Mesendoderm (in vitro differentiated cells): ENCODE measurements at places on chromosomes 6 and 20.

GRCh38 chr6:32945108-32945760 lies 4.4 kb upstream of the HLA-DMB start:
- H3K27ac ChIP-seq: no peak overlapping the region
- no peaks in the 10 kb centered on the region for H3K27me3 ChIP-seq
- H3K36me3 ChIP-seq: no peaks in the 10 kb centered on the region
- H3K4me3 ChIP-seq: no peak overlapping the region
- no peaks in the 10 kb centered on the region for H3K4me1 ChIP-seq

DNA sequence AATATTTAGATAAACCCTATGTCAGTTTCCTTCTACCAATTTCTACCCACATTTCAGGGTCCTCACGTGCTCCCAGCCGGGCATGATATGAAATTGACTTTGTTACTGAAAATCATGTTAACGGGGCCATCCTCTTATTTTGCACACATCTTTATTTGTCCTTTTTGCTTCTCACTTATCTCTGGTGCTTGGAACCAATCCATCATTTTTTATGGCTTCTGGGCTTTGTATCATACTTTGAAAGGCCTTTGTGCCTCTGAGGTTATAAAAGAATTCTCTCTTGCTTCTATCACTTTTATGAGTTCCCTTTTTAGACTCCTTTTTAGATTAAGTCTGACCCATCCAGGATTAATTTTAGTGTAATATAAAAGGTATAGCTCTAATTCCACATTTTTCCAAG lies 117.1 kb upstream of the PRND start:
- H3K4me3 ChIP-seq: no peak overlapping the region
- no peaks in the 10 kb centered on the region for H3K36me3 ChIP-seq
- no peaks in the 10 kb centered on the region for H3K27me3 ChIP-seq
- DNase-seq: no peak

GRCh38 chr20:63968928-63969760 lies 586 bp downstream of the ZNF512B start:
- peak overlapping the region; percentile 47 for H3K4me3 ChIP-seq
- no peaks in the 10 kb centered on the region for H3K4me1 ChIP-seq
- H3K27me3 ChIP-seq: no peaks in the 10 kb centered on the region
- H3K36me3 ChIP-seq: peaks cover 8% of the 10 kb centered on the region

DNA sequence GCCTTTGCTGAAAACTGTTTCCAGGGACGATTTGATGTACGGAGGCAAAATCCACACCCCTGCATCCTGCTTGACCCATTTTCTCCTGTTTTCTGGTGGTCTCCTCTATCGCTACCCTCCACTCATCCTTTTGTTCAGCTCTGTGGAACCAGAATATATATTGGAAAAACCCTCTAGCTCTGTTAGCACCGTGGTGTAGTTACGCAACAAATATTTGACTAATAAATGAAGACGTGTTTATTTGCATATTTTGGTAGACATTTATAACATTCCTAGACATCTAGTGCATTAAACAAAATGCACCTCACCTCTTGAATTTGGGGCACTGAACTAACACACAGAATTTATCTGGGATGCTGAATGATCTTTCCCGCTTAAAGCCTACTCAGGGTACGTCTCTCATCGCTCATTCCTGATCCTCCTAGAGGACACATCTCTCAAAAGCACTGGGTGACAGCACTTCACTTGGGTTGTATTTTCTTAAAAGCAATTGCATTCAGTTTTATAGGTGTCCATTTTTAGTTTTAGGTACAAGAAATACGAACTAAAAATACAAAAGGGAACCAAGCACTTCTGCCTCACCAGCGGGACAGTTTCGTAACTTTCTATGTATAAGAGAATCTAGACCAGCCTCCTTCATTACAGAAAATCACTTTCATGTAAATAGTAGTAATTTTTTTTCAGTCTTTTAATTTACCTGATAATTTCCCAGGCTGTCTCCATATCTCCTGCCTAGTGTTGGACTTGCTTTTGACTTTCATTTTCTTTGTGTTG lies 59.2 kb downstream of the SNRNP48 start:
- no peak overlapping the region for H3K4me3 ChIP-seq
- no peak overlapping the region for H3K27ac ChIP-seq

DNA sequence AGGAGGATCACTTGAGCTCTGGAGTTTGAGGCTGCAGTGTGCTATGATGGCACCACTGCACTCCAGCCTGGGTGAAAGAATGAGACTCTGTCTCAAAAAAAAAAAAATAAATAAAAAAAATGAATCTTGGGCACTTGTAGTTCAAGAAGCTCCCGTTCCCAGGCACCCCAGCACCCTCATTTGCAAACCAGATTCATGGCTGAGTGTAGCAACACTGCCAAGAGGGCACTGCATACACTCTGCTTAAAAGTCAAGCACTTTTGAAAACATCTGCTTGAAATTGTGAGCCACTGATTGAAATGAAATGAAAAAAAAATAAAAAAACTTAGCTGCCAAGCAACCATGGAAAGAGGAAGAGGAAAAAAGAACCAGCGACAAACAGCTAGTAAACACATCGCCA lies 124.7 kb upstream of the SASH1 start:
- no peak overlapping the region for H3K27ac ChIP-seq
- H3K27me3 ChIP-seq: no peaks in the 10 kb centered on the region
- H3K4me3 ChIP-seq: no peak overlapping the region
- DNase-seq: no peak
- no peaks in the 10 kb centered on the region for H3K36me3 ChIP-seq

- no peak overlapping the region for H3K27ac ChIP-seq
- H3K4me3 ChIP-seq: no peak overlapping the region
- no peaks in the 10 kb centered on the region for H3K36me3 ChIP-seq
- DNase-seq: no peak
- H3K27me3 ChIP-seq: no peaks in the 10 kb centered on the region
Measured at GRCh38 chr20:35087791-35088190, 4.8 kb downstream of the TRPC4AP start.

DNA sequence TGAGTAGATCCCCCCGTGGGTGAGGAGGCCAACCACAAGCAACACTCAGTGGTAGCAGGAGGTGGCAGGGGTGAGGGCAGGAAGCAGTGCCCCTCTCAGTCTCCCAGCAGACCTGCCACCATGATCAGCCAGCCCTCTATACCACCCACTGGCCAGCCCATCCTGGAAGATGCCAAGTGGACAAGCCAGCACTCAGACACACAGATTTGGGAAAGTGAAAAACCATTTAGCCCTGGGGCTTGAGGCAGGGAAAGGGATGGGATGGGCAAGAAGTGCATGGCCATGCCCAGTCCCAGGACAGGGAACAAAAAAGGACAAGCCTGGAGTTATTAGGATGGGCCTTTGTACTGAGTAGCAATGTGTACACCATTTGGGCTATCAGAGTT lies 76.9 kb downstream of the HFE start:
- H3K36me3 ChIP-seq: no peaks in the 10 kb centered on the region
- DNase-seq: no peak
- no peak overlapping the region for H3K27ac ChIP-seq
- peaks cover 2% of the 10 kb centered on the region for H3K4me1 ChIP-seq
- H3K4me3 ChIP-seq: no peak overlapping the region

DNA sequence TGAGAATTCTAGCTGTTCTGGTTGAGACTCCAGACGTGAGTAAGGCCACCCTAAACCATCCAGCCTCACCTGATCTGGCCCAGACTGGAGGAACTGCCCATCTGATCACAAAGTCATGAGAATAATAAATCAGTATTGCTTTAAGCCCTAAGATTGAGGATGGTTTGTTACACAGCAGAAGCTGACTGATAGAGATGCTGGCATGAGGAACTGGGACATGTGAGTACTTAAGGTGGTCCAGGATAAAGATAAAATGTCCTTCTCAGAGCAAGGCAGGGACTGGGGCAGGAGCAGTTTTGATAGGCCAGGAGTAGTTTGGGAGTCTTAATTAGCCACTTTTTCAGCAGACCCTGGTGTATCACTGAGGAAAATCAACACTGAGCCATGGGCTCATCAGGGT lies 6.8 kb downstream of the GTSF1L start:
- H3K27me3 ChIP-seq: no peaks in the 10 kb centered on the region
- H3K4me3 ChIP-seq: no peak overlapping the region
- no peaks in the 10 kb centered on the region for H3K4me1 ChIP-seq
- no peak for DNase-seq

DNA sequence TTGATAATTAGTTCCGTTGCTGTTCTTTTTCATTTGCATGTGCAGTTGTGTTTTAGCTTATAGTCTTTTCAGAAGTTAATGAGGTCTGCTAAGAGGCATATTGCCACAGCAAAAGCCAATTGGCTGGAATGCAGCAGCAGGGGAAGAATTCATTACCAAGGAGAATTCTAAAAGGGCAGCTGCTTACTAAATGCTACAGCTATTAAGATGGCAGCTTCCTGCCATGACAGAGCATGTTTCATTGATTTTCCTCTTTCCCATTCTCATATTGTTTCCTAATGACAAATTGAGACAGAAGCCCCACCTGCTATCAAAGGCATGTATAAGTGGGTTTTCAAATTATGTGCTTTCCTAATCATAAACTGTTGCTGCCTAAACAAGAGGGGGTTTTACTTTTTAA lies 66.6 kb downstream of the CLVS2 start:
- no peaks in the 10 kb centered on the region for H3K4me1 ChIP-seq
- H3K4me3 ChIP-seq: no peak overlapping the region
- no peaks in the 10 kb centered on the region for H3K27me3 ChIP-seq
- no peak overlapping the region for H3K27ac ChIP-seq
- peak; percentile 26 for DNase-seq

DNA sequence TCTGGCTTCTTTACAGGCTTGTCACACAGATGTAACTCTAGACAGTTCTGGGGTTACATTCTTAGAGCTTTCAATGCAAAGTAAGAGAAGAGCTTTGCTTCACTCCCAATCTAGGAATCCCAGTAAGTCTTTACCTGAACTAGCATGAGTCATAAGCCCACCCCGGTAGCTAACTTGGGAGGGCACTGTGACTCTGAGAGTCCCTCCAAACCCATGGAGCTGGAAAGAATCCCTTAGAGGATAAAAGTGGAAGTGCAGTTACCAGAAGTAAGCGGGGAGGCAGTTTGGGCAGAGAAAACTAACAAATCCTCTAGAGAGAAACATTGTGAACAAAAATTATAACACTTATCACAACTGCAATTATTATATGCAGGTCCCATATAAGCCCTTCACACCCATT lies 84.0 kb upstream of the SMLR1 start:
- peak; percentile 96 for DNase-seq
- no peaks in the 10 kb centered on the region for H3K27me3 ChIP-seq
- H3K4me1 ChIP-seq: no peaks in the 10 kb centered on the region
- no peak overlapping the region for H3K27ac ChIP-seq
- H3K36me3 ChIP-seq: no peaks in the 10 kb centered on the region

GRCh38 chr6:14758421-14759081 lies 487.3 kb upstream of the JARID2 start:
- H3K27me3 ChIP-seq: no peaks in the 10 kb centered on the region
- no peak overlapping the region for H3K4me3 ChIP-seq
- peak; percentile 21 for DNase-seq
- no peaks in the 10 kb centered on the region for H3K4me1 ChIP-seq
- H3K36me3 ChIP-seq: no peaks in the 10 kb centered on the region

DNA sequence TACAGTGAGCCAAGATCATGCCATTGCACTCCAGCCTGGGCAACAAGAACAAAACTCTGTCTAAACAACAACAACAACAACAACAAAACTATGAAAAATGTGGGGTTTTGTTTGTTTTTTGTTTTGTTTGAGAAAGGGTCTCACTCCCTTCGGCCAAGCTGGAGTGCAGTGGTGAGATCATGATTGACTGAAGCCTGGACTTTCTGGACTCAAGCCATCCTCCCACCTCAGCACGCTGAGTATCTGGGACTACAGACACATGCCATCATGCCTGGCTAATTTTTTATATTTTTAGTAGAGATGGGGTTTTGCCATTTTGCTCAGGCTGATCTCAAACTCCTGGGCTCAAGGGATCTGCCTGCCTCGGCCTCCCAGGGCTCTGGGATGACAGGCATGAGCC lies 2.8 kb upstream of the MYLIP start:
- no peaks in the 10 kb centered on the region for H3K27me3 ChIP-seq
- no peaks in the 10 kb centered on the region for H3K36me3 ChIP-seq
- no peak overlapping the region for H3K4me3 ChIP-seq
- H3K4me1 ChIP-seq: no peaks in the 10 kb centered on the region
- DNase-seq: no peak
- H3K27ac ChIP-seq: no peak overlapping the region

DNA sequence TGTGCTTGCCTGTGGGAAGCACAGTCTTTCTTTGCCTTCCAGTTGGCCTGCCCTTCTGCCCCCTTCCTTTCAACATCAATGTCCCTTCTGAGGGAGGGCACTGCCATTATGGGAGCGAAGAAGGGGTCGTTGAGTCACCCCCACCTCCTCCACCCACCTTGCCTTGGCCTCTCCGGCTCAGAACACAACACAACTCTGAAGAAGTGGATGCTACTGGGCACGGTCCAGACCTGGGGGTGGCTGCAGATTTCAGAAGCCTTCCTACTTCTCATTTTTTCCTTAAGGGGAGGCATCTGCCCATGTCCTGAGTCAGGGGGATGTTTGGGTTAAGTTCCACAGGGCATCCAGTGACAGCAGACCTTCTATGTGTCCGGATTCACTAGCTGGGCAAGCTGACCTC lies 72.1 kb downstream of the GFOD1 start:
- no peaks in the 10 kb centered on the region for H3K36me3 ChIP-seq
- H3K27ac ChIP-seq: no peak overlapping the region
- no peak for DNase-seq
- no peak overlapping the region for H3K4me3 ChIP-seq
- H3K4me1 ChIP-seq: peaks cover 2% of the 10 kb centered on the region

DNA sequence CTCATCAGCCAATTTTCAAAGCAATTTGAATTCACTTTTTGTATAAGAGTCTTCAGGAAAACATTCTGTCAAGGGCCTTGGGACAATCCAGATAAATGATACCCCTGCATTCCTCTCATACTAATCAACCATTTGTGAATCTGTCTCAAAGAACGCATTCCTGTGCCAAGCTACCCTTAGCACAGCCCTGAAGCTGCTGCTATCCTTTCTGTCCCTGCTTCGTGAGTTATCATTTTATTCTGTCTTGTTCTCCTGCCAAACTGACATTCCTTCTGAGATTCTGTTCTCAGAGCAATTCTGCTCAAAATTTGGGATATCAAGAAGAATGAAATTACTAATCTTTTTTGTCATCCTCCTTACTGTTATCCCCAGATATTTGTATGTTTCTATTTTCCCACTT lies 213.9 kb upstream of the STXBP5 start:
- no peak for DNase-seq
- no peaks in the 10 kb centered on the region for H3K4me1 ChIP-seq
- H3K4me3 ChIP-seq: no peak overlapping the region
- H3K27me3 ChIP-seq: no peaks in the 10 kb centered on the region
- H3K27ac ChIP-seq: no peak overlapping the region
- H3K36me3 ChIP-seq: no peaks in the 10 kb centered on the region

GRCh38 chr6:90764001-90764400 lies 177.1 kb upstream of the MAP3K7 start:
- no peak overlapping the region for H3K4me3 ChIP-seq
- peaks cover 1% of the 10 kb centered on the region for H3K4me1 ChIP-seq
- H3K27ac ChIP-seq: no peak overlapping the region
- H3K36me3 ChIP-seq: no peaks in the 10 kb centered on the region

DNA sequence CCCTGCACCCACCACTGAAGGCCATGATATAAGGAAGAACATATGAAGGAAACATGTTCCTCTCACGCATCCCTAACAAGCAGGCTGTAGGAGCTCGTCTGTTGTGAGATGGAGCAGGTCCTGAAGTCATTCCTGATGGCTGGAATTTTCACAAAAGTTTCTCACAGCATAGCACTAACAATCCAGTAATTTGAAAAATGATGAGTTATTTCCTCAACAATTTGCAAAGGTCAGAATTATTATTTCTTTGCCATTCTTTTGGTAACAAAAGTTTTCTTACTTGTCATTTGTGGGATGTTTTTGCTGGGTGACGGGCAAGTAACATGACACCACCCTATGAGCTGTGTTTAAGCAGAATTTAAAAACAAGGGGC lies 27.6 kb upstream of the FRMD1 start:
- H3K4me3 ChIP-seq: no peak overlapping the region
- no peaks in the 10 kb centered on the region for H3K27me3 ChIP-seq
- H3K4me1 ChIP-seq: no peaks in the 10 kb centered on the region
- no peak overlapping the region for H3K27ac ChIP-seq
